Stomach (tissue), 19 donors: ENCODE measurements at places on chromosomes 7 and 10. TPM values are rescaled to one million over a fixed set of nuclear protein-coding genes. Genes with fewer than 3 reads are reported as not detected.

COMTD1 gene
- 173 TPM for polyA plus RNA-seq

- no peak for DNase-seq
- no peak overlapping the region for H3K27ac ChIP-seq
- H3K36me3 ChIP-seq, result peaks cover 86% of the 10 kb centered on the region
- no peaks in the 10 kb centered on the region for H3K27me3 ChIP-seq
- no peaks in the 10 kb centered on the region for H3K4me1 ChIP-seq
These were observed 19.8 kb upstream of the CLDN12 start for GRCh38 chr7:90383422-90383821.

DNA sequence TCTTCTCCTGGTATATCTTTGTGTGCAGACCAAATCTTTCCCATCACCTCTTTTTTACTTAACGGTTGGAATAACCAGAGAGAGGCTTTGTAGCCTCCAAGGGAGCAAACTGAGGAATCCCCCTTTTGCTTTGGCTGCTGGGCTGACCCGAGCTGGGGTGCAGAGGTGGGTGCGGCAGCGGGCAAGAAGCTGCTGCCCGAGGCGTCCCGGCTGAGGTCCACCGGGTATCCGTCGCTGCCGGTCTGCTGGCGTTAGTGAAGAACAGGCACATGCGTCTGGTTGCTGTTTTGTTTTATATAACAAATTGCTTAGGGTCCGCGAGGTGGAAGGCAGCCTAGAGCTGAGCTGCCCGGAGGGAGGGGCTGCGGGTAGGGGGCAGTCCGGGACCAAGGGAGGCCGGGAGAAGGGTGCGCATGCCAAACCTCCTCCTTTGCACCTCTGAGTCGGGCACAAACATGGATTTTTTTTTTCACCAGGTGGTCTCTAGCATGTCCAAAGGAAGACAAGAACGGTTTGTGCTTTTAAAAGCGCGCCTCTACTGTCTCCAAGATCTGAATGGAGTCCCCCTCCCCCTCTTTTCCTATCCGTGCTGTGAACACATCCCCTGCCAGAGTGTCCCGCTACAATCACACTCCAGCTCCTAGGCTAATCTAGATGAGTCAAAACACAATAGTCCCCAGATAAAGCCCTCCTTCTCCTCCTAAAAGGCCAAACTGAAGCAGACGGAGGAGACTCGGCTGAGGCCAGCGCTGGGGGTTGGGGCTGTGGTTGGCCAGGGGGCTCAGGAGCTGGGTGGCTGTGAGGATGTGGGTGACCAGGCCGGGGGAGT, 6.8 kb upstream of the GATA3 start:
- H3K27ac ChIP-seq, result no peak overlapping the region
- H3K4me3 ChIP-seq, result no peak overlapping the region
- H3K36me3 ChIP-seq, result no peaks in the 10 kb centered on the region
- H3K27me3 ChIP-seq, result peaks cover 82% of the 10 kb centered on the region

DNA sequence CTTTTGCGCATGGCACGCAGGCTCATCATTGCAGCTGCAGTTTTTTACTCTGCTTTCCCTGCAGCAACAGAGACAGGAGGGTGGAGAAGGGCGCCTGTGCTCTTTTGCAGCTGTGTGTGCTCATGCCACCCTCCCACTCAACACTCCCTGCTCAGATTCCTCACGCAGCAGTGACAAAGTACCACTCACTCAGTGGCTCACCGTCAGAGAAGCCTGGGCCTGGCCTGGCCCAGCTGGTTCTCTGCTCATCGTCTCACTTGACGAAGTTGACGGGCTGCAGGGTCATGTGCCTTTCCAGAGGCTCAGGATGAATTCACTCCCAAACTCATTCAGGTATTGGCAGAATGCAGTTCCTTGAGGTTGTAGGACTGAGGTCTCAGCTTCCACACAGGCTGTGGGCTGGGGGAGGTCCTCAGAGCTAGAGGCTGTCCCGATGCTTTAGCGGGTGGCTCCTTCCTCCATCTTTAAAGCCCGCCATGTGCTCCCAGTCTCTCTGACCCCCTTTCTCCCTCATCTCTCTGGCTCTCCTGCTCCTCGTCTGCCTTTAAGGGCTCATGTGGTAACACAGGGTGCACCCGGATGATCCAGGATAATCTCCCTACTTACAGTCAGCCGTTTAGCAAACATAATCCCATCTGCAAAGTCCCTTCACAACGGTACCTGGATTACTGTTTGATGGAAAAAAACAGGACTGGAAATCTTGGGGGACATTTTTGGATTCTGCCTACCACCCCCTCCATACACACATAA, 25.8 kb downstream of the PTPRE start:
- H3K27me3 ChIP-seq, result no peaks in the 10 kb centered on the region
- no peak for DNase-seq
- peaks cover 8% of the 10 kb centered on the region for H3K4me1 ChIP-seq
- H3K36me3 ChIP-seq, result no peaks in the 10 kb centered on the region

TRPV5 gene
- polyA plus RNA-seq, result not detected

- H3K36me3 ChIP-seq, result no peaks in the 10 kb centered on the region
- peaks cover 10% of the 10 kb centered on the region for H3K4me1 ChIP-seq
- H3K27me3 ChIP-seq, result no peaks in the 10 kb centered on the region
- peak overlapping the region; percentile 3 for H3K4me3 ChIP-seq
- DNase-seq, result peak; percentile 49
- no peak overlapping the region for H3K27ac ChIP-seq
These were observed 17.0 kb downstream of the KCP start for GRCh38 chr7:128893251-128894100.

UTF1 gene
- not detected for polyA plus RNA-seq
